ENCODE measurements at places on chromosomes 5 and 9.
A peak's percentile ranks its signal among the peaks of the same experiment; 100 is the strongest.

- no peak for DNase-seq
Measured at GRCh38 chr9:86807367-86807976, 139.8 kb downstream of the GAS1 start.

DNA sequence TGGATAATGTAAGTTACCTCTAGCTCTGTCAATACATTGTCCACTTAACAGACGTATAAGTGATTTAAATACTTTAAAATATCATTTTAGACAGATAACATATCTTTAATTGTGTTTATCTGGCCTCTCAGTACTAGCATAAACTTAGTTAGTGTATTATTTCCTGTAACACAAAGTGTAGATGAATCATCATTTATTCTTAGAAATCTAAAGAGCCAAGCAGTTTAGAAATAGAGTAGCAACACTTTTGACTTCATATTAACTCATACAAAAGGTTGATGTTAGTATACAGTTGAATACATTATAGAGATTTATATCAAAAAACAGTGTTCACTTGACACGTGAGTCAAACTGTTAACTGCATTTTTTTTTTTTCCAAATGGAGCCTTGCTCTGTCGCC, 18.0 kb downstream of the NCBP1 start:
- DNase-seq: no peak

DNA sequence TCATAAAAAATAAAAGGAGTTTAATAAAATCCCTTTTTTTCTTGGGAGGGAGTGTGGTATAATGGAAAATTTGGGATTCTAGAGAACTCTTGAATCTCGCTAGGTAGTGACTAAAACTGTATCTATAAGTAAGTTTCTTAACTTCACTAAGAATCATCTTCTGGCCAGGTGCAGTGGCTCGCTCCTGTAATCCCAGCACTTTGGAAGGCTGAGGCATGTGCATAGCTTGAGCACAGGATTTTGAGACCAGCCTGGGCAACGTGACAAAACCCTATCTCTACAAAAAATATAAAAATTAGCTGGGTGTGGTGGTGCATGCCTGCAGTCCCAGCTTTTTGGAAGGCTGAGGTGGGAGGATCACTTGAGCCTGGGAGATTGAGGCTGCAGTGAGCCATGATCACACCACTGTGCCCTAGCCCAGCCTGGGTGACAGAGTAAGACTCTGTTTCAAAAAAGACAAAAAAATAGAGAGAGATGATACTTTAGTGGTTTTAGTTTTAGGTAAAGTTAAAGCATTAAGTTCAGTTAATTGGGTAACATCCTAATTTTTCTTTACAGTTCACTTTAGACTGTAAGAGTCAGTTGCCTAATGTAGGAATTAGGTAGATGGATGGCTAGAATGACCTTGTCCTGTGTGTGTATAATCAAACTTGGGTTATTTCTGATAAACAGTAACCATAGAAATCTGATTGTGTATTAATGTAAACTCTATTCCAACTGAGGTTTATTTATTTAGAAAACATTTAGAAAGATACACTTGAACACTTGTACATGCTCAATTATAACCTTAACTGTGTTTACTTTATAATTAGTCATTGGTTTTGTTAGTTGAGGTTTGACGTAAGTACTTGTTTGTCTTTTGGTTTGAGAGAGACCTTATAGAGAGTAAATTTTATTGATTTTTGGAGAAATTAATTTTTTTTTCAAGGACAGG, 17.8 kb downstream of the UNC13B start:
- no peak for DNase-seq

DNA sequence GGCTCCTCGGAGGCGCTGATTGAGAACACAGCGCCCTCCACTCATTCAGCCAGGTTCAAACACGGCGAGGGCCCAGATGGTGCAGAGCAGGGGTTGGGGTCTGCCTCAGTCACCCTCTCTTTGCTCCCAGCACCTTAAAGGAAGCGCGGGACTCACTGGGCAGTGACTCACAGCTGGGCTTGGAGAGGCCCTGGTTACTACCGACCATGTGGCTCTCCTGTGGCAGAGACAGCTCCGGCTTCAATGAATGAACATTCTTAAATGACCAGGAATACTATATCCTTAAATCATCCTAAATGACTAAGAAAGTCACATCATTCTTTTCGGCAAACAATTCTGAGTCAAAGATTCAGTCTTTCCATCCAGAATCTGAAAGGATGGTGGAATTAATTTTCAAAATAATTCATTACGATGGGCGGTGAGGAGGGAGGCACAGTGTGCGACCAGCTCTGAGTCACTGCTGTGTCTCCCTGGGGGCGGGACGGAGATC, 1.6 kb upstream of the INPP5E start:
- no peak for DNase-seq

DNA sequence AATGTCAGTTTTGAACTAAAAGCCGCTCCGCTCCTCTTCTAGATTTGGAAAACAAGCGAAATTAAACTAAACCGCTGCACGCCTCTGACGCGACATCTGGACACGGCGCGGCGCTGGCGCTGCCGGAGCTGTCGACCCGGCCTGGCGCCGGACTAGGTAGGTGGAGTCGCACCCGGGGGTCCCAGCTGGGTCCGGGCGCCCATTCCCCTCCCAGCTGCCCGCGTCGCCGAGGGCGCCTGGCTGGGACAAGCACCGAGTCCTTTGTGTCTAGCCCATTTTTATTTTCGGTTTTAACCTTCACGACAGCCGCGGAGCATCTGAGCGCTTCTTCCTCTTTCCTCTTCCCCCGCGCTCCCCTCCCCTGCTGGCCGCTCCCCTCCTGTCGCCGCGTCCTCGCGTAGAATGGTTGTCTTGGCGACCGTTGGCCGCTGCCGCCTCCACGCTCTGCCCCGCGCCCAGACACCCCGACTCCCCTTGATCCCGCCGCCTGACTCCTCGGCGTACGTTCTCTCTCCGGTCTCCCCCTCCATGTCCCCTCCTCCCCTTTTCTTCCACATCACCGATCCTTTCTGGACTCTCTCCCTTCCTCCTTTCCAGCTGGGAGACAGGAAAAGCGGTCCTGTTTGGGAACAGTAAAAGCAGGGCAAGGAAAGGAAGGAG, 545 bp downstream of the CDKN2B-AS1 start:
- peak; percentile 42 for DNase-seq

DNA sequence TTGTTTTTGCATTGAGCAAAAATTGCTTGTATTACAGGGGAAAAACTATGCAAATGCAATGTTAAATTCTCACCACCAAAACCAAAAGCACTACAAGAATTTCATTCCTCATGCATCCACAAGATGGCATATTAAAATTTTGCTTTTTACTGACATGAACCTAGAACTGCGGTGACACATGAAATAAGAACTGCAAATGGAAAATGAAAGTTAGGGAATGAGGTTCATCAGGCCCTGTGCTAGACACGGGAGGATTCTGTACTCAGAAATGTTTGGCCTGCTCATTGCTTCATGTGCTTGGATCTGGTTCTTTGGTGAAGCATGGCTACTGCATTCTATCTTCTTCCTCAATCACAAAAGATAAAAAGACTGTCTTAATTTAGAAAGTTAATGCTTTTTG, 9.1 kb upstream of the RFK start:
- DNase-seq: no peak

- no peak for DNase-seq
Measured at GRCh38 chr5:84411832-84412605, 27.3 kb upstream of the EDIL3 start.

DNA sequence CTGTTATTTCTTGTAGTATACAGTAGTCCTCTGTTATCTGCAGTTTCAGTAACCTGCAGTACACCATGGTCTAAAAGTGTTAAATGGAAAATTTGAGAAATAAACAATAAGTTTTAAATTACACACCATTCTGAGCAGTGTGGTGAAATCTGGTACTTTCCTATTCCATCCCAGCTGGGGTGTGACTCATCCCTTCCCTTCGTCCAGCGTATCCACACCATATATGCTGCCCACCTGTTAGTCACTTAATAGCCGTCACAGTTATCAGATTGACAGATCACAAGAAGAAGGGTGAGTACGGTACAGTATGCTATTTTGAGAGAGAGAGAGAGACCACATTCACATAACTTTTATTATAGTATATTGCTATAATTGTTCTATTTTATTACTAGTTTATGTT, 28.9 kb downstream of the FAM151B start:
- no peak for DNase-seq

- no peak for DNase-seq
Measured at GRCh38 chr5:160348080-160348479, 22.3 kb downstream of the C1QTNF2 start.

DNA sequence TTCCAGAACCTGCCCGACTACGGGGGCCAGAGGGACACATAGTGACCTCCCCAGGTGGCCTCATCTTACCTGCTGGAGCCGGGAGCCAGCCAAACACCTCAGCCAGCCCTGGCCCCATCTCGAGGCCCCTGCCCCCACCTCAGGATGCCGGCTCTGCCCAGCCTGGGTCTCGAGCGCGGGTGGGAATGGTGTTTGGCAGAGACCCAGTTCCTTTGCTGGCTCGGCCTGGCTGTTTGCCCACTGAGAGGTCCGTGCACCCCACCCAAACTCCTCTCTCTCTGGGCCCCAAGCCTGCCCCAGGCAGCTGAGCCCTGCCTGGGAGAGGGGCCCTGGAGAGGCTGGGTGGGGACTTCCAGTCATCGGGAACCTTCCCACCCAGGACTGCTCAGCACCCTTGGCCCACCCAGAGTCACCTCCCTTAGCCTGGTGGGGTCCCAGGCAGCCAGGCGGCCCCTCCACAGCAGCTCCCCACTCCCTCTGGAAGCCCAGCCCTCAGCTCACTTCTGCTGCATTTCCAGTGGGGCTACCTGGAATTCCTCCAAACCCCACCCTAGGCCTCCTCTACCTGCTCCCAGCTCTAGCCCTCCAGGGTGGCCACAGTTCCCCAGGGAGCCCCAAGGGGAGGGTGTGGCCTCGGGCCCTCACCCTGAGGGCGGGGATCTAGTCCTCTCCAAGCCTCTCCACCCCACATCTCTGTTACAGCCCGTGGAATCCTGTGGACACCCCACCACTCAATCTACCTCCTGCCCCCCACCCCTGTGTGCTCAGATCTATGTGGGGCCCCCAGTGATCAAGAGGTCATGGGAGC, 42.4 kb upstream of the UBAC1 start:
- no peak for DNase-seq

GRCh38 chr5:146788898-146789297, 89.7 kb downstream of the PPP2R2B start:
- DNase-seq: no peak

GRCh38 chr5:76622973-76623596, at the start of gene F2RL2:
F2RL2 (minus strand) TSS chr5:76623403; CDS start chr5:76623230, 173 bp downstream.
- no peak for DNase-seq

DNA sequence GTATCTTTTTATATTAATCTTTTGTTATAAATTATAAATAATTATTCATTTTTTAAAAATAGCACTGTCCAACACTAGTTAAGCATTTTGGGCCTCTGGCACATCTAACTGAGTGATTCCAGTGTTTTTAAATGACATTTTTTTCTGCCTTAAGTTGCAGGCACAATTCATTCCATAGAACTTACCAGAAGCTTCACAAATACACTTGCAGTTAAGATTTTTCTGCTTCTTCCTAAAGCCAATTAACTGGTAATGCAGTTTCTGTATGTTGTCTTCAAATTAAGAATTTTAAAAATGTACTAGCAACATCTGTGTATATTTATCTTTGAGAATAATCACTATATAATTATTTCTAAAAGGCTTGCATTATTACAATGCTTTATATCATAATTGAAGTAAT, 11.2 kb upstream of the NFIB start:
- DNase-seq: no peak

- no peak for DNase-seq
Measured at GRCh38 chr5:37663538-37663937, 176.3 kb downstream of the GDNF start.

DNA sequence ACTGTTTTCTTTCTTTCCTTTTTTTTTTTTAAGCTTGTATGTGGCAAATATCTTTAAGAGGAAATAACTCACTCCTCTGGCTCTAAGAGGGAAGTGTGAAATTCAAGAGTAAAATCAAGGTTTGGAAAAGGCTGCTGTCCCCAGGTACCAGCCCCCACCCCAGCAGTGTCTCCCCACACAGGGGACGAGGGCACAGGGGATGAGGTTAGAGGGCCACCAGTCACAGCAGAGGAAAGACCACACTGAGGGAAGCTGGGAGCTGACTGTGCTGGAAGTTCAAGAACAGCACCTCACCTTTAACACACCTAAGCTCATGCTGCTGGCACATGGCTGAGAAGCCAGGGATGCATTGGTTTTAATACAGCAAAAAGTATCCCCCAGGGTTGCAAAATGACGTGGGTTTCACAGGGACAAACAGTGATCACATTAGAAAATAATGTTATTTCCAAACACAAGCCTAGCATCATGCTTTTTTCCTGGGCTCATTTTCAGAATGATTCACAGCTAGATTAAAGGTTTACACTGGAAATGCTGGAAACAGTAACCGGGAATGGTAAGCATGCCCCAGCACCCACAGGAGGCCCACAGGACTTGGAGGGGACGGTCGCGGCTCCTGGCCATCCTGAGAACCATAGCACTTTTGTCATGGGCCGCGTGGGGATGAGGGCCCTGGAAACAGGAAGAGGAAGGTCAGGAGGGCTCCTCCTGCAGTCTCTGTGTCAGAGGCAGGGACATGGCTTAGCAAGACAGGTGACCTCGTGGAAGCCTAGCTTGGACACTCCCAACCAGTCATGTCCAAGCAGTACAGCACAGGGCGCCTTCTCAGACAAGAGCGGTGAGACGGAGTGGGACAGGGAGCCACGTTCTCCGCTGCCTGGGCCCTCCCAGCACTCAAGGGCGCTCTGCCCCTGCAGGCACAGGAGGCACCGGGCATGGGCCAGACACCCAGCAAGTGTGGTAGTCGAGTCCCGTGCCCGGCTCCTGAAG, 6.9 kb downstream of the LPCAT1 start:
- DNase-seq: no peak

- DNase-seq: no peak
Measured at GRCh38 chr9:98330831-98331230, 75.4 kb upstream of the TBC1D2 start.

- no peak for DNase-seq
Measured at GRCh38 chr5:59562756-59563389, 330.7 kb downstream of the PDE4D start.

- DNase-seq: no peak
Measured at GRCh38 chr5:178650214-178650613, 23.4 kb upstream of the CLK4 start.

- DNase-seq: no peak
Measured at GRCh38 chr5:25649628-25650265, 1005.0 kb upstream of the CDH10 start.

- DNase-seq: no peak
Measured at GRCh38 chr5:136064510-136064909, 35.7 kb downstream of the TGFBI start.

DNA sequence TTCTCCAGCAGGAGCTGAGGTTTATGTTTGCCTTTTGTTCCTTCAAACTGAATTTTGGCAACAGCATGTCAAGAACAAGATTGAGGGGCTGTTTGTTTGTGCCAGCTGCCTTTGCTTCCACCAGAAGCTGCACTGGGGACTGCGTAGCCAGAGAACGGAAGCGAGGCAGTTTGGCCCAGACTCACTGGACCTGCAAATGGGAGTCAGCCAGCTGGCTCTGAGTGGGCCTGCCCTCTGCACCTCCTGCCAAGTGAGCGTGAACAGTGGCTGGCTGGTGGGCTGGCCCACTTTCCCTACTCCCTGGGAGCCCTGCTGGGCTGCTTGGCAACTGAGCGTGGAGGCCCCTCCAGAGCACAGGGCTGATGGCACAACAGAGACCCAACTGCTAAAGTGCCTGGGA, 111.6 kb downstream of the GALNT10 start:
- DNase-seq: peak; percentile 15

Data from NCI-H1105 (cell line).